ENCODE measurements at places on chromosomes 16 and 17.

DNA sequence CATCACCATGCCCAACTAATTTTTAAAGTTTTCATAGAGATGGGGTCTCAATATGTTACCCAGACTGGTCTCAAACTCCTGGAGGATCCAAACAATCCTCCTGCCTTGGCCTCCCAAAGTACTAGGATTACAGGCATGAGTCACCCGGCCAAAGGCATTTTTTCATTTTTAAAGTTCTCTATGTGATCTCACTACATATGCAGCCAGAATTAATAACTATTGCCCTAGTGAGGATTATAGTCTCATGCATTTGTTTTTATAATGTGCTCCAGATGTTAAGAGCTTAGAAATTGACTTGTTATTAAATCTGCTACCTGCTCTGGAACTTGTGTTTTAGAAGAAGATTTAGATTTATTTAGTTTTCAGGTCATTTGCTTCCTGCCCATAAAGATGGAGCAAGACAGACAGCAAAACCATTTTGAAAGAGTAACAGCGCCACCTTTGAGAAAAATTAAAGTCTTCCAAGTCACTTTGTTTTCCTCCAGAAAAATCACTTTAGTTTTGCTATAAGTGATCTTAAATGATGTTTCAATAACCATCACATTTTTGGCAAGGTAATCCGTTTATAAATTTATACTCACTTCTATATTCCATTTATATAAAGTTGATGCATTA, 79.5 kb downstream of the CA4 start:
- peaks cover 8% of the 10 kb centered on the region for H3K36me3 ChIP-seq
- no peaks in the 10 kb centered on the region for H3K4me1 ChIP-seq
- H3K4me3 ChIP-seq: no peak overlapping the region
- no peak for DNase-seq
- H3K27ac ChIP-seq: no peak overlapping the region

DNA sequence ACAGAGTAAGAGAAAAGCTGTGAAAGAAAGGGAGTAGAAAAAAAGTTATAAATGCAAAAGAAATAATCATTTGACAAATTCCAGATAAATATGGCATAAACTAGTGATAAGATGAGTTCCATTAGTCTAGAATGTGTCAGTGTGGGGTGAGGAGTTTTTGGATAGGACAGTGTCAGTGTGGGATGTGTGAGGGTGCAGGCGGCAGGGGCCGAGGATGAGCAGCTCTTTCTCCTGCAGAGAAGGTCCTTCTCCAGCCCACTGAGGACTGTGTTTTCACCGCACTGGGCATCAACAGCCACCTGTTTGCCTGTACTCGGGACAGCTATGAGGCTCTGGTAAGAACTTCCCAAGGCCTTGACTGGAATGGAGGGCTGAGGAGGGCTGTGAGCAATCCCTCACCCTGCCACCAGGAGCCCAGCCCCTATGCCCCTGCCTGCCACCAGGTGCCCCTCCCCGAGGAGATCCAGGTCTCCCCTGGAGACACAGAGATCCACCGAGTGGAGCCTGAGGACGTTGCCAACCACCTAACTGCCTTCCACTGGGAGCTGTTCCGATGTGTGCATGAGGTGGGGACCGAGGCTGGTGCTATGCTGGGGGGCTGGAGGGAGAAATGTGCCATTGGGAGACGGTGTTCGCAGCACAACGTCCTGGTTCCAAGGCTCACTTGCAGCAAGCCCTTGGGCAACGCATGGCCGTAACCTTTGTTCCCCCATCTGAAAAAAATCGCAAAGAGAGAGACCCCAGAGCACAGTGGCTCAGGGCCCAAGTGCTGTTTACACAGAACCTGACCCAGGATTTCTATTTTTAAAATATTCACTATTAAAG, 13.1 kb downstream of the RAPGEFL1 start:
- DNase-seq: peak; percentile 69
- H3K36me3 ChIP-seq: no peaks in the 10 kb centered on the region
- peak overlapping the region; percentile 47 for H3K27ac ChIP-seq
- peak overlapping the region; percentile 91 for H3K4me3 ChIP-seq
- H3K4me1 ChIP-seq: peaks cover 14% of the 10 kb centered on the region

GRCh38 chr16:13480801-13481200, 439.2 kb upstream of the ERCC4 start:
- no peak for DNase-seq
- H3K4me1 ChIP-seq: no peaks in the 10 kb centered on the region
- H3K4me3 ChIP-seq: no peak overlapping the region
- H3K36me3 ChIP-seq: no peaks in the 10 kb centered on the region
- no peak overlapping the region for H3K27ac ChIP-seq

DNA sequence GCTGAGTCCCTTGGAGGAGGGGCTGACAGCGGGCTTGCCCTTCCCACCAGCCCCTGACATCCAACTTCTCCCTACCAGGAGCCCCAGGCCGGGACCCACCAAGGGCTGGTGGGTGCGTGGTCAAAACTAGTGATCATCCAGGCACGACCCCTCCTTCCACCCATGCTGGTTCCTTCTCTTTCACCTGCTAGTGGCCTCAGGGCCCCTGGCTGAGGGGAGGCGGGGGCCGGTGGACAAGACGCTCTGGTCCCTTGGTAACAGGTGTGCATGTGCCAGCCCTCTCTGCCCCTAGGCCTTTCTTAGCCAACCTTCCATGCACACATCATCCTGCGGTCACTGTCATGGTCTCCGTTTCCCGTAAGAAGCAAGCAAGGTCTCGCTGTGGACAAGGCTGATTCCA, 8.4 kb downstream of the ZNF213 start:
- H3K27ac ChIP-seq: no peak overlapping the region
- H3K4me3 ChIP-seq: no peak overlapping the region
- no peaks in the 10 kb centered on the region for H3K36me3 ChIP-seq
- H3K27me3 ChIP-seq: no peaks in the 10 kb centered on the region
- DNase-seq: no peak
- H3K4me1 ChIP-seq: no peaks in the 10 kb centered on the region

DNA sequence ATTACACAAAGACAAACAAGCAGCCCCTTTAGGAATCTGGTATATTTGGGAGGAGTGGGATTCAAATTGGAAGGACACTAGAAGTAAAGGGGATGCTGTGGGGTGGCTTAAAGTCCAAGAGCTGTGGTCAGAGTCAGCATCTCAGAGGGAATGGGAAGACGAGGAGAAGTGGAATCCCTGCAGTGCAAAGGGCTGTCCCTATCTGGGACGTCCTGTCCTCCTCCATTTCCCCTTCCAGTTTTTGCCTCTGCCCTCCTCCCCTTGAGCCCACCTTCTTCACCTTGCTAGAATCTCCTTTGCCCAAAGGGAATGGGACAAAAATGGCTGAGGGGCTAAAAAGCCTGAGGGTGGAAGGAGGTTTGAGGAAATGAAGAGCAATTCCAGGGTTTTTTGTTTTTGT, 4.2 kb upstream of the PLXDC1 start:
- DNase-seq: no peak
- H3K27ac ChIP-seq: no peak overlapping the region
- H3K27me3 ChIP-seq: no peaks in the 10 kb centered on the region
- peaks cover 32% of the 10 kb centered on the region for H3K4me1 ChIP-seq
- peaks cover 8% of the 10 kb centered on the region for H3K36me3 ChIP-seq

GRCh38 chr16:84752600-84752999, 52.8 kb downstream of the USP10 start:
- H3K4me1 ChIP-seq: peaks cover 75% of the 10 kb centered on the region
- H3K27me3 ChIP-seq: no peaks in the 10 kb centered on the region
- no peak overlapping the region for H3K4me3 ChIP-seq
- no peak overlapping the region for H3K27ac ChIP-seq
- no peaks in the 10 kb centered on the region for H3K36me3 ChIP-seq
- DNase-seq: no peak

DNA sequence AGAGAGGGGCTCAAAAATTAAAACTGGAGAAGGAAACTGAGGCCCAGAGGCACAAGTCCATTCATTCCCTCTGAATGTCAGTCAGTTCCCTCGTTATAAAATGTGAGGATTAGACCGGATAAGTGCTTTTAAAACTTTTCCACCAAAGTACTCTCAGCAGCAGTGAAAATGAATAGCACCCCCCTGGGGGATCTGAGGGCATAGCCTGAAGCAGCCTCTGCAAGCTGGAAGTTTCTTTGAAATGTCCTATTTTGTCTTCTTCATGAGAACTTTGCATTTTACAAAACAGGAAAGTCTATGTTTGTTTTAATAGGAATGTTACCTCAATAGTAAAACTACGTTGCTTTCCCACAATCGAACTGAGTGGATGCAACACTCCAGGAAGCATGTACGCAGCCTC, 273.0 kb downstream of the CEP112 start:
- no peak for DNase-seq
- H3K27me3 ChIP-seq: no peaks in the 10 kb centered on the region
- H3K27ac ChIP-seq: no peak overlapping the region
- peaks cover 12% of the 10 kb centered on the region for H3K4me1 ChIP-seq

DNA sequence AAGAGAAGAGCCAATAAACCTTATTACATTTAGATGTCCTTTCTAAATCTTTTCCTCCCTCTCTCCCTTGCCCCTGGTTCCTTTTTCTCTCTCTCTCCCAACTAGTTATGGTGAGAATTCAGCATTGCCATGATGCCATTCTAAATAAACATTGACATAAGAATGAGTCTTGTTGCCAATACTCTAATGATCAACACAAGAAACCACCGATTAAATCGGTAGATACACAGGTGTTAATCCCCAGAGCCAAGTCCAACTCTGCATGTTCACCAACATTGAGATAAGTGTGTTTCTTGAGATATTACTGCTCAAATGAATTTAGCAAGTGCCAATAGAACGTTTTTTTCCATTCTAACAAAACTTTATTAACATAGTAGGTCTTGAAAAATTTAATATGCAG, 412.1 kb downstream of the KCNJ2 start:
- DNase-seq: no peak
- no peaks in the 10 kb centered on the region for H3K36me3 ChIP-seq
- no peak overlapping the region for H3K27ac ChIP-seq
- no peaks in the 10 kb centered on the region for H3K27me3 ChIP-seq

GRCh38 chr17:3681565-3681964, 13.0 kb downstream of the EMC6 start:
- peaks cover 6% of the 10 kb centered on the region for H3K36me3 ChIP-seq
- DNase-seq: no peak
- H3K4me3 ChIP-seq: no peak overlapping the region
- peaks cover 10% of the 10 kb centered on the region for H3K4me1 ChIP-seq
- H3K27ac ChIP-seq: no peak overlapping the region

DNA sequence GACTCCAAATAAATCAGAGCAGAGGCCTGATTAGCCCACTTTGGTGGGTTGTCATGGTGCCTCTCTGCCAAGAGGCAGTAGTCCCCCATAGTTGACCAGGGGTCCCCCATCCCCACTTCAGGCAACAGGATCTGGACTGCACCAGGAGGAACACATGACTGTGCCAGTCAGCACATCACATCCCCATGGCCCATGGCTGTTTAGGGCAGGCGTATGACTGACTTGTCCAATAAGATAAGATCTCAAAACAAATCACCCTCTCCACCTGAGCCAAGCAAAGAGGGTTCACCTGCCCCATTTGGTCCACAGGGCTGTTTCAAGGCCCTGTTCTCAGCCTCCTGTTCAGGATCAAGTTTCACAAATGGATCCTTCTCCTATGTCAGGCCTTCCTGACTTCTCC, 93.3 kb downstream of the C16orf78 start:
- H3K4me1 ChIP-seq: peaks cover 47% of the 10 kb centered on the region
- no peak for DNase-seq
- H3K4me3 ChIP-seq: no peak overlapping the region

GRCh38 chr17:56557682-56558081, 35.8 kb upstream of the NOG start:
- no peak for DNase-seq
- peaks cover 5% of the 10 kb centered on the region for H3K27me3 ChIP-seq
- no peak overlapping the region for H3K27ac ChIP-seq

- H3K27me3 ChIP-seq: no peaks in the 10 kb centered on the region
- H3K36me3 ChIP-seq: no peaks in the 10 kb centered on the region
- no peaks in the 10 kb centered on the region for H3K4me1 ChIP-seq
Observed at GRCh38 chr16:60645541-60645940, 1390.7 kb downstream of the CDH8 start.

- peaks cover 12% of the 10 kb centered on the region for H3K27me3 ChIP-seq
- peaks cover 10% of the 10 kb centered on the region for H3K4me1 ChIP-seq
- no peaks in the 10 kb centered on the region for H3K36me3 ChIP-seq
- H3K4me3 ChIP-seq: peak overlapping the region; percentile 63
- peak overlapping the region; percentile 89 for H3K27ac ChIP-seq
Observed at GRCh38 chr17:79097226-79098055, 22.8 kb downstream of the ENGASE start.

DNA sequence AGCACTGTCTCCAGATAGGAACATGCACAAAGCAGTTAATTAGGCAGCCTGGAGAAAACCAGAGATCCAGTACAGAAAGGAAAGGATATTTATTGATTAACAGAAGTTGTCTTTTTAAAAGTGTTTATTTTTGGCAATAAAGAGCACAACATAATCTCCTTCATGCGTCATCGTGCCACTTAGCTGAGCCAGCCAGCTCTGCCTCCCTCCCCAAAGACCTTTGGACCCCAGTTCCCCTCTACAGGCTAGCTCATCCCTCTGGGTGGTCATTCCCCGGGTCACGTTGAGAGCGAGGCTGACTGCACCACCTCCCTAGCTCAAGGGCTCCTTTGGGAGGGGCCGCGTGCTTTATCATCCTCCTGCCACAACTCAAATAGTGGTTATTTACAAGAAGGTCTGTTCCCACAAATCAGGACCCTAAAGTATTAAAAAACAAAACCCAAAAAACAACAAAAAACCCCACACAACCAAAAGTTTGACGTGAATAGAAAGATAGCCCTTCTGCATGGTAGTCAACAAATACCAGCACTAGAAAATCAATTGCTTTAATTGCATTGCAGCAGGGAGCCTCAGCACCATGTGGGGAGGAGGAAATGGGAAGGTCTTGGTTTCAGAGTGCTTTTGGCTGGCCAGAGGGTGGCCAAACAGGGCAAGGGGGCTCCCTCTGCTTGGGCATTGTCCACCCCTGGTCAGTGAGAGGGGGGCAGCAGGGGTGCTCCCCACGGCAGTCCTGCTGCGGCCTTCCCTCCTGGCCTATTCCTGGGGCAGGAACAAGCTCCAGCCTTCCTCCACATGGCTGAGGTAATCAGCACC, 9.6 kb downstream of the POLR2C start:
- peaks cover 49% of the 10 kb centered on the region for H3K36me3 ChIP-seq
- no peak overlapping the region for H3K4me3 ChIP-seq
- no peak for DNase-seq
- peaks cover 14% of the 10 kb centered on the region for H3K4me1 ChIP-seq

DNA sequence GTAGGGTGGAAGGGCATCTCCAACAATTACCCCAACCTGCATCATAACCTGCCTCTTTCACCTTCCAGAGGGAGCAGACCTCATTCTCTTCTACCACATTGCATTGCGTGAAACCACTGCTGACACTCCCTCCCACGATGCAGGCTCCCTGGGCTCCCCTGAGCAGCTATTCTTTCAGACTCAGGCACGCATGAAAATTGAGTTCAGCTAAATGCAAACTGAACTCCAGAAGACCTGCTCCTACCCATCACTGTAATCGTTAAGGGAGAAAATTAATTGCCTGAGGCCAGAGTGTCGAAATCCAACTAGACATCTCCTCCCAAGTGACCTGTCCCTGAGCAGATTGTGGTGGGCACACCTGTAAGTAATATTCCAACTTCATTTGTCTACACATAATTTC, 186.0 kb downstream of the GRIN2A start:
- H3K4me3 ChIP-seq: no peak overlapping the region
- H3K36me3 ChIP-seq: no peaks in the 10 kb centered on the region
- DNase-seq: no peak
- no peaks in the 10 kb centered on the region for H3K4me1 ChIP-seq
- peaks cover 5% of the 10 kb centered on the region for H3K27me3 ChIP-seq

Measured in naive thymus-derived CD8-positive, alpha-beta T cell (primary cell).